COR-L47 (cell line): ENCODE measurements at places on chromosomes 7 and 10.

- DNase-seq = no peak
Measured at GRCh38 chr7:39678930-39679709, 55.7 kb downstream of the RALA start.

DNA sequence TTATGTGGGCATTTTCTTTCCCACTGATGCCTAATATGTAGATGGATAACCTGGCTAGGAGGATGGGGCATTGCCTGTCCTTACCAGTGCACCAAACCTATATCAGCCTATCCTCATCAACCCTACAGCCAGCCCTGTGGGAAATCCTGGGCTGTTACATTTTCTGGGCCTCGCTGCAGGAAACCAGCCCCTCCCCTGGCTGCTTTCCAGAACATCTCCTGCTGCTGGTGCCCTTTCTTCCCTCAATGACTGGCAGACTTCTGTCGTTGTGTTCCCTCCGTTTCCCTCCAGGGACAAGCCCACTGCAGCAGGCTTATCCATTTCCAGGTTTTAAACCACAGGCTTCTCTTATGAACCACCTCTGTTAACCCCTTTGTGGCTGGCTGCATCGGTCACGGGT lies 486.1 kb upstream of the COBL start:
- peak; percentile 76 for DNase-seq

- no peak for DNase-seq
Measured at GRCh38 chr7:12730523-12730922, 43.1 kb downstream of the ARL4A start.

- no peak for DNase-seq
Measured at GRCh38 chr10:47038881-47039561, 127.8 kb downstream of the PTPN20 start.

DNA sequence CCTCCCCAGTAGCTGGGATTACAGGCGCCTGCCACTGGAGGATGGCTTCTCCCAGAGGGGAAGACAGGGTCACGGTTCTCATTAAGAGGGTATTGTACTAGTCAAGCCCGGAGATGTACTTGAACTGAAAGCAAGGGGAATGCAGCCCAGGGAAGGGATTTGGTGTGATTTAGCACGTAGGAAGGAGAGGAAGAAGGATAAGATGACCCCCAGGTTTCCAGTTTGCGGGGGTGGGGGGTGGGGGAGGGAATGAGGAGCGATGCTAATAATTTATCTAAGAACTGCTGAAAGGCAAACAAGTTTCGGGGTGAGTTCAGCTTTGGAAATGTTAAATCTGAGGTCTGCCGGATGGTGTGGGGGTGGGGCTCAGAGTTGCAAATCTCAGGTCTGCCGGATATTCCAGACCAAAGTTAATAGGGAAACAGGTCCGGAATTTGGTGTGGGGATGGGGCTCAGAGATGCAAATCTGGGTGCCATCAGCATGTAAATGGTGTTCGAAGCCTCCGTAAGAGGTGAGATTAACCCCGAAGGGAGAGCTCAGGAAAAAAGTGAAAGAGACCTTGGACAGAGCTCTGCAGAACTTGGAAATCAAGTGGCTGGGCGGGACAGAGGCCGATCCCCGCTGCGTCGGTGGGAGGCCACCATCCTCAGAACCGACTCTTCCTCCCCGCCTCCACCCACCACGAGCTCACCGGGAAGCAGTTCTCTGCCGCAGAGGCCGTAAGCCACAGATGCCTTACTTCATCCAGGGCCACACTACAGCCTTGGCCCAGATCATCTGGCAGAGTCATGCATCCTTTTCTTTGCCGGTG lies 1.6 kb upstream of the SEPHS1 start:
- DNase-seq = no peak

DNA sequence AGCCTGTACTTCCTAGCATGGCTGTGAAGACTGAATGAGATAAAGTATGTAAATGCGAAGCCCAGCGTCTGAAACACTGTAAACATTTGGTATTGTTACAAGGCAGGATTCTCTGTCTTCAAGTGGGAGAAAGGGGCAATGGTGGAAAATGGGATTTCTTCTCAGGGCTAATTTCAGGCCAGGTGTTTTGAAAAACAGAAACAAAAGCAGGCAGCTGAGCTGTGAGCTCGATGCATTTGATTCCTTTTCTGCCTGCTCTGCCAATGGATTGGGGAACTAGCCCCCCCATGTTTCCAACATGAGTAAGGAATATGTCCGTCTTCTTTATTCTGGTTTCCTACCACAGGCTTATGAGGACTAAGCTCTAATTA lies 732.1 kb upstream of the AUTS2 start:
- no peak for DNase-seq

DNA sequence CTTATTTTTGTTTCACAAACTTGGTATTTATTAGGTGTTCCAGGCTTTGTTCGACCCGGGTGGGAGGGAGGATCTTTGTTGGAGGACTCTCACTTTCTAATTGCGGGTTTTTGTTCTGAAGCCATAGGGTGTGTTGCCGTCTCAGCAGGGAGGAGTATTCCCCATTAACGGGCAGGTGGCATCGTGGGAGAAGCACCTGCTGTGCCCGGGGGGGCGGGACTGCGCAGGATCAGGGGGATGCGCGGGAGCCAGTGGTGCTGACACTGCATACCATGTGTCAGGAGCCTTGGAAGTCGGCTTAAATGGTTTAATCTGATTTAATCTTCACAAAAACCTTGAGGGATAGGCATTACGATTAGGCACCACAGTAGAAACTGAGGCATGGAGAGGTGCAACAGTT lies 113.0 kb downstream of the MGMT start:
- DNase-seq = no peak

DNA sequence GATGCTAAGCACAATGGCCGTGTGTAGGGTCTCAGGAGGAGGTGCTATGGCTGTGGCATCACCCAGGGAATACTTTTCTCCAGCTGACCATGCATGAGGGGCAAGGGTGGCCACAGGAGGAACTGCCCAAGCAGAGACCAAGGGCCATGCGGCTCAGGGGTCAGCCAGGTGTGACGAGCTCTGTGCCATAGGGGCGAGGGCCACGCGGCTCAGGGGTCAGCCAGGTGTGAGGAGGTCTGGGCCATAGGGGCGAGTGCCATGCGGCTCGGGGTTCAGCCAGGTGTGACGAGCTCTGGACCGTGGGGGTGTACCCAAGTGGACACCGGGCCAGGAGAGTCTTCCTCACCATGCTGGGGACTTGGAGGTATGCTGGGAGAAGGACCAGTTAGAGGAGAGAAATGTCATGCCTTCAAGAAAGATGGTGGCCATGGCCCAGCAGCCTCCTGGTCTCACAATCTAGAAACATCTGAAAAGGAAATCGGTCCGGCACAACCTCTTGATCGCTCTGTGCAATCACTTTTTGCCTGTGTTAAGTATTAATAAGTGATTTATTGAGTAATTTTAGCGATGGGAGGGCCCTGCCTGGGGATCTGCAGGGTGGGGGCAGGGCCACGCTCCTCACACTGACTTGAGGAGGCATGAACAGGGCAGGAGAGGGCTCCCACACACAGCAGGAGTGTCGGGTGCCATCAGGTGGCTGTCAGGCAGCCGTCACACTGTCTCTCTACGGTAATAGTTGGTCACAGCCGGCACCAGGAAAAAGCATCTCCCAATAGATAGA lies 265.0 kb downstream of the ADARB2 start:
- DNase-seq = no peak

DNA sequence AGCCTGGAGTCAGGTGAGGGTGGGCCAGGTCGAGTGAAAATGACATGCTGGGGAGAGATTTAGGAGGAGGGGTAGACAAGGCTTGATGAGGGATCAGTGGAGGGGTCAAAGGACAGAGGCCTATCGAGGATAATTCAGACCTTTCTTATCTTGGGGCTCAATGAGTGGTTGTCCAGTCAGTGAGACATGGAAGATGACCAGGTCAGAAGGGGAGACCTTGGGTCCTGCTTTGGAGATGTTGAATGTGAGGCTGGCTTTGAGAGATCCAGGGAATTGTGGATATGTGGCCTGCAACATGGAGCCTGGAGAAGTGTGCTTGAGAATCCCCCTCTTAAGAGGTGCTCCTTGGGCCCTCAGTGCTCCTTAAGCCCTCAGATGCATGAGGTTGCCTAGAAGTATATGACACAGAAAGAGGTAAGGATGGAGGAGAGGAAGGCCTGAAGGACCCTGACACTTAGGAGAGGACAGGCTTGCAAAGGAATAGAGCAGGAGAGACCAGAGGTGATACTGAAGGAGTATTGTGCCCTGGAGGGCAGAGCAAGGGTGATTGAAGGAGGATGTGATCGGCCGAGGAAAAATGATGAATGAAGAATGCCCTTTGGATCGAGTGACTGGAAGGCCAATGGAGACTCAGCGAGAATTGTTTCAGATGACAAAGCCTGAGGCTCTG lies 129.8 kb upstream of the GPR26 start:
- DNase-seq = no peak

- no peak for DNase-seq
Measured at GRCh38 chr7:91491868-91492267, 227.6 kb downstream of the FZD1 start.

DNA sequence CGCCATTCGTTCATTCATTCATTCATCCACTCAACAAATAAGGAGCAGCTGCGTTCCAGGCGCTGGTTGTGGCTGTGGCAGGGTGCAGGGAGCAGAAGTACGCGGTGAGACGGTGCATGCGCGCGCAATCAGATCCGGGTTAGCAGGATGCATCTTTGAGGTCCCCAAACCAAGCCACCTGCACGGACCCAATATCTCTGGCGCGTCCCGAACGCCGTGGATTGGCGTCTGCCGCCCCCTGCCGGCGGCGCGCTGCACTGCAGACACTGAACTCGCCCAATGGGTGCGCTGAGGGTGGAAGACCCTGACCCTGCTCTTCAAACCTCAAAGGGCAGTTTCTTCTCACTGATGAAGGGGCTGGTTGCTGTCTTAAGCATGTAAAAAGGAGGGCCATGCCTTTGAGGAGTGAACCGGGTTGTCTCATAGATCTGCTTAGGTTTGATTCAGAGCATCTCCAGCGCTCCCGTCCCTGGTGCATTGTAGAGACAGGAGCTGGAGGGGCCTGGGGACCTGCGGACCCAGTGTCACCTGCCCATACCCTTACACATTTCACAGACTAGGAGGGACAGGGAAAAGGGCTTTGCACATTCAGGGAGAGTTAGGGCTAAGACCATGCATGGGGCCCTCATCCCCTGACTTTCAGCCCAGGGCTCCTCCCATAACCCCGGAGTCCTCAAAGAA lies 102.5 kb downstream of the RAMP3 start:
- no peak for DNase-seq

DNA sequence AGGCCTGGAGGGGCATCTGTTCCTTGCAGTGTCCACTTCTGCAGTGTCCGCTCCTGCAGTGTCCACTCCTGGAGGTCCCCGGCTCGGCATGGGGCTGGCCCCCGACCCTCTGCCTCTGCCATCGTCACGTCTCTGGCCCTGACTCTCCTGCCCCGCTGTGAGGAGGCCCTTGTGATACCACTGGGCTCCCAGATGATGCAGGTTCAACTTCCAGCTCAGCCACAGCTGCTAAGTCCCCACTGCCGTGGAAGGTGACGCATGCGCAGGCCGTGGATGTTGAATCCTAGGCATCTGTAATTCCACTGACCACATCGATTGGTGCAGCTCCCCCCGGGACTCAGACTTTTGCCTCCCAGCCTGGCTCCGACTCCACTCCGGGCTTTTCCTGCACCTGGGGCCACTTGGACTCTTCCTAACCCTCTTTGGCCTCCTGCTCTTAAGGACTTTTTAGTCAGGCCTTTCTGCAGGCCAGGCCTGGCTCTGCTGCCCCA lies 95.1 kb downstream of the GLRX3 start:
- DNase-seq = no peak

DNA sequence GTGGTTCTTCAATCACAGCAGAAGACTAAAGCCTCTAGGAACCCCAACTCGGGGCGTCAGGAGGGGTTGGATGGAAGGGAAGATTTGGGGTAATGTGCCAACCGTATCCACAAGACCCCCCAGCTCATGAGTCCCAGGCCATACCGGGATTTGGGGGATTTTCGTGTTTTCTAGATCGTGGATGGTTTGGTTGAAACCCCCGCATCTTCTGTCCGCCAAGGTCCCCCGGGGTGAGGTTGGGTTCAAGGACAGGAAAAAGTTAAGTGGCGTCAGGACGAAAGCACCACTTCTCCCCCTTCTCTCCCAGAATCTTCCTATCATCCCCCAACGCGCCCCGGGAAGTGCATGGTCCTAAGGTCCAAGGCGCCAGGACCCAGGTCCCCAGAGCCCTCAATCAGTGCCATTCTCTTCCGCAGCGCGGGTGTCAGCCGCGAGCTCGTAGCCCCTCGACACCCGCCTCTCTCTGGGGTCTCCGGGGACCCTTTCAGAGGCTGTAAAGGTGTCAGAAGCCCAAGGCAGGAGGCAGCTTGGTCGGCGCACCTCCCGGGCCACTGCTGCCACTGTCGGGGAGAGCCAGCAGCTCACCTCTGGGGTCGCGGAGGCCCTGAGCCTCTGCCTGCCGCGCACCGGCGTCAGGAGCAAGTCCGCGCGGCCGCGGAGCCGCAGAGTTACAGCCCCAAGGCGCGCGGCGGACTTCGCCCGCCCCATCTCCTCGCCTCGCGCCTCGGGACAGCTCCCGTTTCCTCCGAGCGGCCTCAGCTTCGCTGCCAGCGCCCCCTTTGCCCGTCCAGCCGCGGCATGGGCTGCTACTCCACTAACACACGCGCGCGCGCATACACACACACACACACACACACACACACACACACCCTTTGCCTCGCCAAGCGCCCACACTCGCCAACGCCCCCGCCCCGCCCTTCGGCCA lies 1.5 kb downstream of the MKX start:
- no peak for DNase-seq

DNA sequence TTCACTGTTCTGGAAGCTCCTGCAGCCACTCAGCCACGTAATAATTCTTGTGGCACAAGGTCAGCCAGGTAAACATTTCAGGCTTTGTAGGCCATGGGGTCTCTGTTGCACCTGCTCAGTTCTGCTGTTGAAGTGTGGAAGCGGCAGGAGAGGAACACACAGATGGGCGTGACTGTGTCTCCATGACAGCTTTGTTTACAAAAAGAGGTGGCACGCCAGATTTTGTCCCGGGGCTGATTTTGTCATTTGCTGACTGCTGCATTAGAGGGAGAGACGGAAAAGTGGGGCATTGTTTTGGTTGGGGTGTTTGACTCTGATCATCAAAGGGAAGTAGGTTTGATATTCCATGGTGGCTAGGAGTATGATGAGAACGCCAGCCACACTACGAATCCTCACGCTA lies 103.1 kb downstream of the PRKAG2 start:
- peak; percentile 39 for DNase-seq

- DNase-seq = no peak
Measured at GRCh38 chr10:62851442-62851841, 35.3 kb upstream of the EGR2 start.

DNA sequence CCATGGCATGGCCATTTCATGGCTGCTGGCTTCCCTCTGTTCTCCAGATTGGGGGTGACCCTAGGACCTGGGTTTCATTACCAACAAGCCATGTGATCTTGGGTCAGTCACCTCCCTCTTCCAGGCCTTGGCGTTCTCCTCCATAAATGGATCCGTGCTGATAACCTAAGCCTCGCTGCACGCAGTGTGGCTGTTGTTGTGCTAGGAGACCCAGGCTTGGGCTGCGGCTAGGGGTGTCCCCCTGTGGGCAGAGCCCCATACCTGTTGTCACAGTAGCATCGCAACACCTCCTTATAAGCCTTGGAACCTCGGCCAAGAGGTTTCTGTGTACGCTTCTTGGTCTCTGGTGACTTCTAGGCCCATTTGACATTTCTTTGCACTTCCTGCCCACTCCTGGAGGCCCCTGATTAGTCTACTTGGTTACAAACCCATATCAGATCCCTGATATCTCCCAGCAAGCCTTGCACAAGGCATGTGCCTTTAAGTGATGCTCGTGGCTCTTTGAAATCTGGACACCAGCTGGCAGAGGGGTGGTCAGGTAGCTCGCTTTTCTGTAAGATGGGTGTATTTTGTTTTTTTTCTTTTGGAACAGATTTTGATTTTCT lies 23.6 kb downstream of the ZMIZ1 start:
- DNase-seq = no peak

GRCh38 chr10:53528974-53529373 lies 756.4 kb upstream of the MBL2 start:
- DNase-seq = no peak
